ENCODE measurements at places on chromosomes 5 and 9.

DNA sequence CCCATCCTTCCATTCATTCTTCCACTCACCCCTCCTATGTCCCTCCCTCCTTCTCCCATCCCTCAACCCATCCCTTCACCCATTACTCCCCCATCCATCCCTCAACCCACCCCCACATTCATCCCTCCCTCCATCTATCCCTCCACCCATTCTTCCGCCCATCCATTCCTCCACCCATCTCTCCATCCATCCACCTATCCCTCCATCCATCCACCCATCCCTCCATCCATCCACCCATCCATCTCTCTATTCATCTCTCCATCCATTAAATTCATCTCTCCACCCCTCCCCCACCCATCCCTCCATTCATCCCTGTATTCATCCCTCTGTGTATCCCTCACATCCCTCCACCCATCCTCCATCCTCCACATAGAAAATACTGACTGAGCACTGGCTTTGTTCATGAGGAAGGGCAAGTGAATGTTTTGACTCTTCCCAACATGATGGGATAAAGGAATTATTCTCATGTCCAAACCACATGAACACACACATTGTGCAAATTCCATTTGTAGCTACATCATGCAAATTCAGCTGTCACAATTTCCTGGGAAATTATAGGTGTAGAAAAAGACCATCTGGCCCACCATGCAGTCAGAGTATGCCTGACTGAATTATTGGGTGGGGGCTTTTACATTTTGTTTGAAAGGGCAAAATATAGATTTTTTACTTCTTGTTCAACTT lies 6.9 kb upstream of the VAV2 start:
- no peak for ATAC-seq

DNA sequence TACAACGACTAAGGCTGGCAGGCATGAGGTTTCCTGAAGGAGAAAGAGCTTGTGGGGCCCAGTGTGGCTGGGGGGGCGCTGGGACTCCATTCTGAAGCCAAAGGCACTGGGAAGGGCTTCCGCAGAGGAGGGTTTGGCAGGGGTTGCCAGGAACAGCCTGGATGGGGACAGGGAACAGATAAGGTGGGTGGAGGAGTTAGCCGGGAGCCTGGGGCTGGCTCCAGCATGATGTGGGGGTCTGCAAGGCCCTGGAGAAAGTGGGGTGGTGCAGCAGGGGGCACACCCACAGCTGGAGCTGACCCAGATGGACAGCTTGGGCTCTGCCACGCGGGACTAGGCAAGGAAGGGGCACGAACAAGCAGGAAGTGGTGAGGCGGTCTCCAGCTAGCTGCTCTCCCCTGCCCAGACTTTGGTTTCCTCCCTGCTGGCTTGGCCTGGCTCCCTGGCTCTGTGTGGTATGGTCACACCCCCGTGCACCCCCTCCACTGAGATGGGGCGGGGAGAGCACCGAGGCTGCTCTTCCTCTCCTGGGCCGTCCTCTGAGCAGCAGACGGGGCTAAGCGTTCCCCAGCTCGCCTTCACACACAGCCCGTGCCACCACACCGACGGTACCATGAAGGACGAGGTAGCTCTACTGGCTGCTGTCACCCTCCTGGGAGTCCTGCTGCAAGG lies at the start of gene LTC4S:
LTC4S (plus strand) TSS at position 519 of the 672 bp plus-strand sequence; CDS start at position 614, 95 bp downstream.
- ATAC-seq, result peak; percentile 48

GRCh38 chr5:160376416-160376815 lies 6.0 kb upstream of the C1QTNF2 start:
- no peak for ATAC-seq

DNA sequence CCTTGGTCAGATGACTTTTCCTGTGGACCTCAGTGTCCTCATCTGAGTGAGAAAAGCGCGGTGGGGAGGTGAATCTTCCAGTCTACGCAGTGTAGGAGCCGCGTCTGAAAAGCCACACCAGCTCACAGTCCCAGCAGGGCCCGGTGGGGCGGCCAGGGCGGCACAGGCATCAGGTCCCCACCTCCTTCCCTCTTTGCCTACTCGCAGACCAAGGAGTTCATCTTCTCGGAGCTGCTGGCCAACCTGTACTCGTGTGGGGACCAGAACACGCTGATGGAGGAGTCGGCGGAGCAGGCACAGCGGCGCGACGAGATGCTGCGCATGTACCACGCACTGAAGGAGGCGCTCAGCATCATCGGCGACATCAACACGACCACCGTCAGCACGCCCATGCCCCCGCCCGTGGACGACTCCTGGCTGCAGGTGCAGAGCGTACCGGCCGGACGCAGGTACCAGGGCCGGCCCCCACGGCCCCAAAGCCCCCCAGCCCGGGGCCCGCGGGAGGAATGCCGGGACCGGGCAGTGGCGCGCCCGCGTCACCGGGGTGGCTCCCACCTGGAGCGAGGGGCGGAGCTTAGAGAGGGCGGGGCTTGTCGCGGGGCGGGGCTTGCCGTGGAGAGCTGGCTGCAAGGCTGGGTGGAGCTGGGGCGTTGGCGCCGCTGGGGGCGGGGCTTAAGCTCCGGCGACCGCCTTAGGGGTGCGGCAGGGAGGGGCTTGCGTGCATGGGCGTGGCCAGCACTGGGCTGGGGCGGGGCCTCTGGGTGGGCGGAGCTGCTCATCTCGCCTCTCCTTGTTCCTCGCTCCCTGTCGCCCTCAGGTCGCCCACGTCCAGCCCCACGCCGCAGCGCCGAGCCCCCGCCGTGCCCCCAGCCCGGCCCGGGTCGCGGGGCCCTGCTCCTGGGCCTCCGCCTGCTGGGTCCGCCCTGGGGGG lies 25.6 kb downstream of the GOLGA2 start:
- peak; percentile 96 for ATAC-seq

GRCh38 chr9:69940674-69941073 lies 103.0 kb upstream of the MAMDC2 start:
- no peak for ATAC-seq

DNA sequence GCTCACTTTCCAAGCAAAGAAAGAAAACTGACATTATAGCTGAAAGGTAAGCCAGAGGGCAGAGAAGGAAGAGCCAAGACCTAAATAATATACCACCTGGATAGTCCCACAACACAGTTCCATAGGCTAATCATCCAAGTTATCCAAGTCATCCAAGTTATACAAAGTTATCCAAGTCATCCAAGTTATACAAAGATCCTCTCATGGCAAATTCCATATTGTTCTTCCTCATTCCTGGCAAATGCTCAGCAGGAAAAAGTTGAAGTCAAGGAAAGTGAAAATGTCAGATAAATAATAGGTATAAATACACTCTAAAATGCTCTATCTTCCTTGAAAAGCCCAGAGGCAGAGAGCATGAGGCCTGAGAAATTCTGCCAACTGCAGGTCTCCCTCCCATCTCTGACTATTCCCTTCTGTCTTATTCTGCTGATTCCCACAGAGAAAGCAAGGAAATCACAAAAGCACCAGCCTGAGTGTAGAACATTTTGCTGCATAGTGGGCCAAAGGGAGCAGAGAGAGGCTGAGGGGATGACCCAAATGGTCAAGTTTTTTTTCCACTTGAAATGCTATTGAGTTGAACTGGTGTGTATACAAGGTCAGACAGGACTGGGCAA lies 12.5 kb downstream of the MCTP1 start:
- no peak for ATAC-seq

DNA sequence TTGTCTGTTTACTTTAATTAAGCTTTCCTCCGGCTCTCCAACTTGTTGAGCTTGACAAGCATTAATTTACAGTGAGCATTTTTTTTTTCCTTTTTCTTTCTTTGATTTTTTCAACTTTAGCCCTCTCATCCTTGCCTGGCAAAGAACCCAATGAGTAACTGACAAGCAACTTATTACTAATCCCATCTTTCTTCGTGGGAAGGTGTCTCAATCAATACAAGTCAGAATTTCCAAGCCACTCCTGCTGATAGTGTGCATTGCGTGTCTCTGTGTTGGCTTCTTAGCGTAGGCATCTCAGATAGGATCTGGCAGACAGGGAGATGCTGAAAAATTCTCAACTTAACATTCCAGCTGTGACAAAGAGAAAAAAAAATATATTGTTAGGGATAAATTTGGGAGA lies 527.7 kb upstream of the WWC1 start:
- no peak for ATAC-seq

GRCh38 chr9:81664638-81665222 lies 24.6 kb downstream of the TLE1 start:
- peak; percentile 89 for ATAC-seq

DNA sequence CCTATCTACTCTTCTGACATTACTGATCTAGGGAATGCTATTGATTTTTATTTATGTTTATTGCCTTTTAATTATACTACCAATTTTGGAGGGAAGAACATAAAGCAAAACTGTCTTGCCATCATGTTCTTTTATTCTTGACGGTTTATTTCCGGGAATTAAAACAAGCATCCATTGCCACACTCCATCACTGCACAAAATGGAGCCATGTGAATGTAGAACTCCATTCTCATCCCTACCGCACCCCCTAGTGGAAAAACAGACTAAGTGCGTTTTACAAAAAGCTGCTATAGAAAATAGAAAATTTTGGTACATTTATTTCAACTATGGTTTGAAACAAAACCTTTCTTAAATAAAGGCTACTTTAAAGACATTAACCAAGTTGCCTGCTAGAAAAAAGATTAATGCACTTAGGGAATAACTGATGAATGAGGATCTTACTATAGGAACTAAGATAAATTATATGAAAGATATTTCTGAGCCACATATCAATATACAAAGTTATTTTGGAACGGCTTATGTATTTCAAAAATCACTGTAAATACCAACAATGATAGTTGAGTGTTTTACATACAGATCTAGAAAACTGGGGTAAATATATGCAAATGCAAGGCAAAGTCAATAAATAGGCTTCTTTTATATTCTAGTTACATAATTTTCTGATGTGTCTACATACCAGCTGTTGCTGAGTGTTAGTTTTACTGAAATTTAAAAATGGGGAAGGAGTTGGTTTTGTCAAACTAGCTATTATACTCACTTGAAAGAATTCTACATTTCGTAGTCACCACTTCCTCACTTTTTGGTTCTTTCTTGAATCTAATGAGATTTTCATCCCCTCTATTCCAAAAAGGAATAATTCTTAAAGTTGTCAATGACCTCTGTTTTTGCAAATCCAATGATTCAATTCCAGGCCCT lies 26.5 kb downstream of the OXCT1 start:
- ATAC-seq, result no peak

- ATAC-seq, result no peak
These were observed 193.6 kb upstream of the ANKRD55 start for GRCh38 chr5:56426693-56427092.

DNA sequence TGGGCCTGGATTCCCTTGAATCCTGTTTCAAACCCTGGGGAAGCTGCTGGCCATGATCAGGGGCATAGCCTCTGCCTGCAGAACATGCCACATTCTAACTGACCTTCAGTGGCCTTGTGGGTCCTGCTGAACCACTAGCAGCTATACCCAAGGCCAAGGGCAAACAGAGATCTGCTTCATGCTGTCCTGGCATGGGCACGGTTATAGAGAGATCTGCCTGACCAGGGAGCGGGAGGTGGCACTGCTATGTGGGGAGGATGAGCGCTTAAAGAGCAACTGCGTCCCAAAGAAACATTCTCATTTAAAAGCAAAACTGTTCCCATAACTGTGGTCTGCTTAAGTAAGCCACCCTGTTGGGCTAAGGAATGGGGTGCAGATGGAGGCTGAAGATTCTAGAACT lies 36.5 kb upstream of the SYNPO start:
- ATAC-seq, result no peak

GRCh38 chr9:92185096-92185495 lies 69.9 kb upstream of the SPTLC1 start:
- ATAC-seq, result no peak

- no peak for ATAC-seq
These were observed 361.4 kb upstream of the RPS23 start for GRCh38 chr5:82639393-82640144.

DNA sequence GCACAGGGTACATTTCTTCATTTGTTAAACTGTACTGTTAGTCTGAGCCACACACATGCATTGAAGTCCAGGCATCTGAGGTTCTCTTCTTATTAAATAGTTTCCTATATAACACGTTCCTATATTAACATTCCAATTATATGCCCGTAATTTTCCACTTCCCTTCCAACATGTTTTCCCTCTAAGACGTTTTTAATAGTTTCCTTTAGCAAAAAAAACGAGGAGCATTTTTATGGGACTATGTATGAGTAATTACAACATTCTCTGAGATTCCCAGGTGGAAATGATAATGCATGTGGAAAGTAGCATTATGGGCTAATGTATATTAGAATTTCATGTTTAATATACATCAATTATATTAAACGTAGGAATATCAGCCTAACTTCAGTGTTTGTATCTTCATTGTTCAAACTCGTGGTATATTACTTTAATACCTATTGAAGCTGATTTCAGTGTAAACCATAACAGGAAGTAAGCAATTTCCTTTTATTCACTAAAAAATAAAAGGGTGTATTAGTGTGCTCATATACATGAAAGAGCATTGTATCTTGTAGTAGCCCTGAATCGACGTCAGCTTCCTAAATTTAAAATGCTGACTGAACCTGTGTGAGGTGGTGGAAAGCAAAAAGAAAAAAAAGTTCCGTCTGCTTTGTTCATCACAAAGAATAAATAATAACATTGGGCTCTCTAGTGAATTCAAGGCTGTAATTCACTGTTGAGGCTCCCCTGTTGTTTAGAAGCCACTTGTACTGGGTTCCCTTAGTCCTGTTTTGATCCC lies 11.3 kb downstream of the SMARCA2 start:
- no peak for ATAC-seq

DNA sequence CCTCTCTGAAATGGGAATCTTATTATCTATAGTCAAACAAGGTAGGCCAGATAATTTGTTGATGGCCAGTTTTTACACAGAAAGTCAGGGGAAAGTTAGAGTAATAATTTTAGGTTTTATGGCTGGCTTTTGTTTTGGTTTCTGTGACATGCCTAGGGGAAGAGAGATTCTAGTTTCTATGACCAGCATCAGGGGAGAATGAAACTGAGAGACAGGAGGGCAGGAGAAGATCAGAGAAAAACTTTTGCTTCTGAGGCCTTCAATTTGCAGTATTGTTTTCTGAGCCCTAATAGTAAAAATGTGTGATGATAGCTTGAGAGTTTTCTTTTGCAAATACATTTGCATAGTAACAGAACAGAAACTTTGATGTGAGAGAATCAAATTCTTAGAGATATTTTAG lies 564.3 kb downstream of the ZNF608 start:
- no peak for ATAC-seq
